ENCODE measurements at places on chromosomes 12 and 14.

DNA sequence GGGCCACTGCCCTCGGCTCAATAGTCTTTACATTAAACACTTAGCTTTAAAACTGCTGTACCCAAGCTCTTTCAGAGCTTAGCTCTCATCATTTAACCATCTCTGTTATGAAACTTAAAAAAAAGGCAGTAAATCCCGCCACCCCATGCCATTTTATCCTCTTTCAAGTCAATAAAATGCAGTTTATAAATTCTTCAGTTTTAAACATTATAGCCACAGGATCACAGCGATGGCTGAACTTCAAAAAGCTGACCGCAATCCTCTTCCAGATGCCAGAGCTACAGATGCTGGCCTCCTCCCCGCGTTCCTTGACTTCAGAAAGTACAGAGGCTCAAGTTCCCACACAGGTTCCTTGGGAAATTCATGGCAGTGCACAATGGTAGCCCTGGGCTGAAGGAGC is 4.2 kb downstream of the OR10G3 start:
- DNase-seq: no peak

- DNase-seq: no peak
Observed at GRCh38 chr12:49974677-49975317, 2.0 kb downstream of the AQP6 start.

DNA sequence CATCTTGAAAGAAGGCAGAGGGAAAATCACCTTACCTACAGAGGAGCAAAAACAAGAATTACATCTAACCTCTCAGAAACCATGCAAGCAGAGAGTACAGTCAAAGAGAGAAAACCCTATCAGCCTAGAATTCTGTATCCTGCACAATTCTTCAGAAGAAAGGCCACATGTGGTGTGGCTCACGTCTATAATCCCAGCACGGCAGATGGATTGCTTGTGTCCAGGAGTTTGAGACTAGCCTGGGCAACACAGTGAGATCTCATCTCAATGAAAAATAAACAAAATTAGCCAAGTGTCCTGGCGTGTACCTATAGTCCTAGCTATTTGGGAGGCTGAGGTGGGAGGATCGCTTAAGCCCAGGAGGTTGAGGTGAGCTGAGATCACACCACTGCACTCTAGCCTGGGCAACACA is 48.2 kb downstream of the ATF7 start:
- DNase-seq: no peak

GRCh38 chr12:53657041-53657440 is 18.8 kb downstream of the ATP5MC2 start:
- no peak for DNase-seq

DNA sequence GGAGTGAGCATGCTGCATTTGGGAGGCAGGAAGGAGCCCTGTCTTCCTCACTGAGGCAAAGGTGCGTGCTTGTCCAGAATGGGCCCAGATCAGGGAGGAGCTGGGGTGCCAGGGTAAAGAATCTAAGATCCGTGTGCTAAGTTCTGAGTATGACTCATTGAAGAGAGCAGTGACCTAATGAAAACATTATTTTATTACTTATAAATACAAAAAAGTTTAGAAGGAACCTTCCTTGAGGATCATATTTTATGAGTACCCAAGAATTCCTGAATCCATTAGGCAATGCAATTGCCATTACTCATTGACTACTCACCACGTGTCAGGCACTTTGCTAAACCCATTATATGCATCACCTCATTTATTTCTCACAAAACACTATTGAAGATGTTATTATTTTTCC is 264.7 kb downstream of the EGLN3 start:
- no peak for DNase-seq

- DNase-seq: no peak
Observed at GRCh38 chr14:99578541-99579101, 25.4 kb downstream of the CCDC85C start.

- DNase-seq: no peak
Observed at GRCh38 chr12:97323154-97323553, 139.4 kb upstream of the RMST start.

DNA sequence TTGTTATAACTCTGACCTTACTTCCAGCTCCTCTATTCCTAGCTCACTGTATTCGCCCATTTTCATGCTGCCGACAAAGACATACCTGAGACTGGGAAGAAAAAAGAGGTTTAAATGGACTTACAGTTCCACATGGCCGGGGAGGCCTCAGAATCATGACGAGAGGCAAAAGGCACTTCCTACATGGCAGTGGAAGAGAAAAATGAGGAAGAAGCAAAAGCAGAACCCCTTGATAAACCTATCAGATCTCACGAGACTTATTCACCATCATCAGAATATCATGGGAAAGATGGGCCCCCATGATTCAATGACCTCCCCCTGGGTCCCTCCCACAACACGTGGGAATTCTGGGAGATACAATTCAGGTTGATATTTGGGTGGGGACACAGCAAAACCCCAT is 14.5 kb upstream of the PHC1 start:
- DNase-seq: no peak

DNA sequence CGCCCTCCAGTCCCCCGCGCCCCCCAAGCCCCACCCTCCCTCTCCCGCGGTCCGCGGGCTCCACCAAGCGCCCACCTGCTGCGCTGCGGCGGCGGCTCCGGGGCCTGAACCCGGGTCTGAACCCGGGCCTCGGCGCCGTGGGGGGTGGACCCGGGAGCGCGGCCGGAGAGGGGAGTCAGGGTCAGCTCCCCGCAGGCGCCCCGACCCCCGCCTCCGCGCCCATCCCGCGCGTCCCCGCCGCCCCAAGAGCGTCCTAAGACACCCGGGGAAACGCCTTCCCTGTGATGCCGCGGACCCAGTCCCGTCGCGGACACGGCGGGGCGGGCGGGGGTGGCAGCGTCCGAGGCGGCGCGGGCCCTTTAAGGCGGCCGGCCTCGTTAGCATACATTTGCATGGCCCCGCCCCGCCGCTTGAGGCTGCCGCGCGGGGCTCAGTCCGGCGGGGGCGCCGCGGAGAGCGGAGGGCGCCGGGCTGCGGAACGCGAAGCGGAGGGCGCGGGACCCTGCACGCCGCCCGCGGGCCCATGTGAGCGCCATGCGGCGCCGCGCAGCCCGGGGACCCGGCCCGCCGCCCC is at the start of gene MMP17:
TSS of gene MMP17 (plus strand) at position 433 of the 574 bp plus-strand sequence. CDS start at position 535, 102 bp downstream.
- peak; percentile 54 for DNase-seq

DNA sequence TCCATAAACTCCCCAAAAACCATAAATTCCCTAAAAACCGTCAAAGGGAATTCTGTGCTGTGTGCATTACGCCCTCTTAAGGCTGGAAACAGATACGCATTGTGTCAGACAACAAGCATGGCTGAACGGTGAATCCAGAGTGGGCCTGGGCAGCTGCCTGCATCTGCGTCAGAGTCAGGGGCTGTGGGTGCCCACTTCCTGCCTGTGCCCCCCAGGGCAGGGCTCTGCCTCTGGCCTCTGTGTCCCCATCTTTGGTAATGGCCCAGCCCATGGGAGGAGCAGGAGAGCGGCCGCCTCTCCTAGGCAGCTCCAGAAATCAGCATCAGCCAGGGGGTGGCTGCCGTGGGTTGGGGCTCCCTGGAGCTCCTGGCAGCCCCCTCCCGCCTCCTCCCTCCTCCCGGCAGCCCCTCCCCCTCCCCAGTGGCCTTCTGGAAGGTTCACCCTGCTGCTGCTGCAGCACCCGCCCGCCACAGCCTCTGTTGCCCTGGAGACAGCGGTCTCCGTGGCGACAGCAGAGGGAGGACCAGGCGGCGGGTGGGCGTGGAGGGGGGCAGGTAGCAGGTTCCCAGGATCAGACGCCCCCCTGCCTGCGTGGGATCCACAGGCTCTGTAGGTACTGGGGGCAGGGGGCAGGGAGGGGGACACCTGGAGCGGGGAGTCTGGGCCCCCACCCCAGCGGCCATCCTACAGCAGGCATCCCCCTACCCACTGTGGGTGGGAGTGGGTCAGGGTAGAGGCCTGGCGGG is 5.9 kb downstream of the MMP17 start:
- no peak for DNase-seq

DNA sequence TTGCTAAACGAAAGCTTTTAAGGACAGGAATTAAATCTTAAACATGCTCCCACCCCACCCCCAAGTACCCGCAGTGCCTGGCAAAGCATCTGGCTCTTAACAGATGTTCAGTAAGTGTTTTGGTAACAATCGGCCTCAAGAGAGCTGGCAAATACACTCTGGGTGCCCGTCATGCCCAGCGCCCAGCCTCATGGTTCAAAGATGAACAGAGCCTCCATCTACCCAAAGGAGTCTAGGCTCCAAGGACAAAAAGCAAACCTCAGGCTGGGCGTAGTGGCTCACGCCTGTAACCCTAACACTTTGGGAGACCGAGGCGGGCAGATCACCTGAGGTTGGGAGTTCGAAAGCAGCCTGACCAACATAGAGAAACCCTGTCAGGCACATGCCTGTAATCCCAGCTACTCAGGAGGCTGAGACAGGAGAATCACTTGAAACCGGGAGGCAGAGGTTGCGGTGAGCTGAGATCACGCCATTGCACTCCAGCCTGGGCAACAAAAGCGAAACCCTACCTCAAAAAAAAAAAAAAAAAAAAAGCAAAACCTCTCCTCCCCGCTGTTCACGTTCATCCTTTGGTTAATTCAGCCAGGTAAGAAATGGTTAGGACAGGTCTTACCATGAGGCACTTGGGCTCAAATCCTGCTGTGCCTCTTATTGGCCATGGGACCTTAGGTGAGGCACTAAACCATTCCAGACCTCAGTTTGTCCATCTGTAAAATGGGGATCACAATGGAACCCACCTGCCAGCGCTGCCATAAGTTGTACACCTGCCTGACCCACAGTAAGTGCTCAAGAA is 151.3 kb downstream of the BCL11B start:
- no peak for DNase-seq

GRCh38 chr14:65664436-65664835 is 251.9 kb downstream of the FUT8 start:
- DNase-seq: no peak

DNA sequence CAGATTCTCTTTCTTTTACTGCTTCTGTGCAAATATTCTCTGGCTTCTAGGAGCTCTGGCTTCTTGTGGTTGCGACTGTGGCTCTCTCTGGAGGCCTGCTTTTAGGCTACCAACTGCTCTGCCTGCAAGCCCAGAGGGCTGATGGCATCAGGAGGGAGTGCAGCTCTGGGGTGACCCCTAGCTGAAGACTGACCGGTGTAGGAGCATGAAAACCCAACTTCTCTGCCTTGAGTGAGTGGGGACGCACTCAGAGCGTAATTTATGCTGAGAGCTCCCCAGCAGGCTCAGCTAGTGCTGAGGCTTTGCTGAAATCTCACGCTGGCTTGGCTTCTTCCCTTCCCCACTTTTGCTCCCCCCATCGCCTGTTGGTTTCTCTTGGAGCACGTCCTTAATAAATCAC is 29.9 kb upstream of the RBM19 start:
- DNase-seq: no peak

- no peak for DNase-seq
Observed at GRCh38 chr12:24232531-24232930, 283.1 kb upstream of the SOX5 start.

- DNase-seq: no peak
Observed at GRCh38 chr14:19775587-19775986, 2.3 kb downstream of the OR4M1 start.

GRCh38 chr12:3170423-3171194 is 93.4 kb downstream of the TSPAN9 start:
- DNase-seq: no peak

DNA sequence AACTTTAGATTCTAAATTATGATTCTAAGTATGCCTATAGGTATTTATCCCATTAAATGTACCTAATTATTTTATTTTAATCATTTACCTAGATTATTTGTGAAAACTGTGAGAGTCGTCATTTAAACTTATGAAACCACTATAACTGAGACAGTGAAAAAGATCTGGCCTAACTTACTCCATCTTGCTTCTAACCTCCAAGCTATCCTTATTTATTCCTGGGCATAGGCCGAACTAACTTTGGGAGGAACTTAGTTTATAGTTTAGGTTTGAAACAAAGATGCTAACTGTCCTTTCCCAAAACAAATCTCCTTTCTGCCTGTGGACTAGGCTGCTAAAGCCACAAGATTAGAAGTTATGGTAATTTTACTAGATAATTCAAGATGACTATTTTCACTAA is 79.7 kb upstream of the PPP2R5C start:
- no peak for DNase-seq

DNA sequence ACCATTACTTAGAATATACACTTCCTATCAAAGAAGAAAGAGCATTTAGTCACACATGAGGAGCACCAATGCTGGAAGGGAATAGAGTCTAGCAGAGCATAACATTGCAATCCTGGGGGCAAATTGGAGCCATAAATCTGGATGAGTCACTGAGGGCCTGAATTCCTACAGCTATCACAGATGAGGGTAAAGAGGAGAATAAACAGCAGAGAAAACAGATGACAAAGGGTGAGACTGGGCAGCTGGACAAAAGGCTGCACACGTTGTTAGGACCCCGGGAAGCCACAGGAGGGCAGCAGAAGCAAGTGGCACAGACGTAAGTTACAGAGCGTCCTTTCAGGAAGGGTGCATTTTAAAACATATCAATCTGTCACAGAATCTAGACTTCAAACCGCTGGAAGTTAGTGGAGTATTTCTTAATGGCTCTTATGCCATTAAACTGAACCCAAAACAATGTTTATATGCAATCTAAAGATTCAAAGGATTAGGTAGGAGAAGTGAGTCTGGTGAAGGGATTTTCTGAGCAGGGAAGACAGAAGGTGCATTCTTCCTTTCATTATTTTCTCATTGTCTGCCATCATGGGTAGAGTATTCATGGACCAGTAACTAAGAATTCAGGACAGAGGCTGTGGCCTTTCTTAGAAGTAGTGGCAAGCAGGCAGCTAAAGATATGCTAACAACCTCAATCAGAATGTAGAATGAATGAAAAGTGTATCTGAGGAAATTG is 159.8 kb upstream of the DAAM1 start:
- DNase-seq: peak; percentile 48

All from stimulated activated CD8-positive, alpha-beta memory T cell treated with anti-CD3 and anti-CD28 coated beads, Interleukin-4, amount 100 ng/mL, for 48 hours (primary cell).